ENCODE measurements at places on chromosomes 13 and 19.

GRCh38 chr13:108983273-108983672 lies 353.9 kb downstream of the MYO16 start:
- no peak for DNase-seq

GRCh38 chr13:74324338-74324737 lies 190.1 kb upstream of the KLF12 start:
- DNase-seq: no peak

- no peak for DNase-seq
These were observed 3.4 kb upstream of the ZIC2 start for GRCh38 chr13:99977912-99978798.

- no peak for DNase-seq
These were observed 18.9 kb downstream of the TGFB1 start for GRCh38 chr19:41334793-41335192.

DNA sequence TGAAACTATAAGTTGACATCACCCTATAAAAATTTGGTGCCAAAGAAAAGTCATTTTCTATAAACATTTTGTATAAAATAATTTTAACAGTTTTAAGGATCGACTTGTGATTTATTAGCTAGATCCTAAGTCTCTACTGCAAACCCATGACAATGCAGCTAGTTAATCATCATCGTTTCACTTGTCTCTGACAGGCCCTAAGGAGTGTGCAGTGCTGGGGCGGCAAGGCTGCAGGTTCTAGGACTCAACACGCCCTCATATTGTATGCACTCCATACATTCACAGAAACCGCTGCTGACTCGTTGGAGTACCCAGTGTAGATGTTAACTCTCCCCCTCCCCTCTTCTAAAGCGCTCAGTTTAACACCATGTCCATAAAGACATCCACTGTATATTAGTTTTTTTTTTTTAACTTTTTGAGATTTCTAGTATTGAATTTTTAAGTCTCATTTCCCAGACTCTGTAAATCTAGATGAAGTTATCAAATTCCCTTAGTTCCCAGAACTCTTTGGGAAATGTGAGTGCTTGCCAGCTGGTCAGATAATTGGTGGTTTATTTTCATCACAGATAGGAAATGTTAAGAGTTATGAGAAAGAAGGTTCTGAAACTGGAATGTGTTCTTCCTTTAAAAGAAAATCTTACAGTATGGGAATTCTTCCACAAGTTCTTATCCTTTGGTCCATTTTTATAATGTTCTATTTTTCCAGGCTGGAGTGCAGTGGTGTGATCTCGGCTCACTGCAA lies 162.8 kb upstream of the RNF113B start:
- DNase-seq: no peak

DNA sequence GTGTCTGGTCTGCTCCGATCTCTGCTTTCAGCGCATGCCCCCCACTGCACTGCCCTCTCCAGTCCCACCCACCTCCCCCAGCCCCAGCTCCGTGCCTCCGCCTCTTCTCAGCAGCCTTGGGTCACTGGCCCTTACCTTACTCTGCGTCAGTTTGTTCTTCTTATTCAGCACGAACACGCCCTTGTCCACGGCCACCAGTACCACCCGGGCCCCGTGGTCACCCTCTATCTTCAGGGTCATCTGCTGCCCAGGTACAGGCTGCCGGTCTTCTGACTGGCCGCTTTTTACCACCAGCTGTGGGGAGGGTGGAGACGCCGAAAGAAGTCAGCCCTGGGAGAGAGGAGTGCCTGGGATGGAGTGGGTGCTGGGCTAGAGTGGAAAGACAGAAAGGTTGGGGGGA lies 10.9 kb downstream of the C3 start:
- no peak for DNase-seq

- DNase-seq: no peak
These were observed 595.5 kb downstream of the TBC1D4 start for GRCh38 chr13:74886502-74886901.

DNA sequence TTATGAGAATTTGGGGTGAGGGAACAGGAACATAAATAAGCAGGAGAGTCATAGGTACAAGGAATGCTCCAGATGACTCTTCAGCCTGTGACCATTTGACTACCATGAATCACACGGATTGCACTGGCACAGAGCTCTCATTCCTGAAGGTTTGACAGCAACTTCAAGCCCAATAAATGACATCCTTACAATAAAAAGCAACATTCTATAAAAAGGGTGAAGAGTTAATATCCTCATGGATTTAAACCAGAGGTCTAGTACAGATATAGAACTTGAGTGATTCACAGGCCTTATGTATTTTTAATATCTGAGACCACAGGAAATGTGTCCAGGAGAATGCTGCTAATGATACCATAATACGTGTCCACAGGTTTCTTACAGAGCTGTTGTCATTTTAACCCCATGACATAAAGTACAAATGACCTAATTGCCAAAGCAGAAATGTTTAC lies 158.1 kb downstream of the IRS2 start:
- no peak for DNase-seq

GRCh38 chr19:55464662-55465054 lies at the start of gene C19orf85:
Gene C19orf85, minus strand, starts transcription at chr19:55464751. Its CDS starts 197 bp downstream, at chr19:55464554.
- no peak for DNase-seq

DNA sequence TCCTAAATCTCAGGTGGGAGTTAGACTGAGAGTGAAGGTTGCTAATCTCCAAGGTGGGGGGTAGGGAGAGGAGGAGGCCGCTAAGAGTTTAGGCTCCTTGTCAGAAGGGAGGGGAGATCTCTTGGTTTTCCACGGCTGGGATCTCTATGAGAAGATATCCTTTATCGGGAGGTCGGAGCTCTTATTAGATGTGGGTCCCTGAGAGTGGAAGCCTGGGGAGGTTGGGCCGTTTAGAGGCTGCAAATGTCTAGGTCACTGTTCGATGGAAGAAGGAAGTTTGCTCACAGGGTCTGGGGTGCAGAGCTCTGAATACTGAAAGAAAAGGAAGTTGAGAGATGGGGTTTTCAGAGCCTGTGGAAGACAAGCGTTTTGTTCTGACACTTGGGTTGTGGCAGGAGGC lies 3.8 kb downstream of the MYADM start:
- no peak for DNase-seq

Measured in stimulated activated CD8-positive, alpha-beta memory T cell treated with anti-CD3 and anti-CD28 coated beads, Interleukin-4, amount 100 ng/mL, for 4 hours (primary cell).